ENCODE measurements at places on chromosomes 7 and 10. TPM values are rescaled to one million over a fixed set of nuclear protein-coding genes. Genes with fewer than 3 reads are reported as not detected.

Gene FOXP2
- 9.7 TPM for polyA plus RNA-seq

Gene ASB10
- polyA plus RNA-seq, result not detected

Gene ACSM6
- 0.06 TPM for polyA plus RNA-seq

Gene KIAA1217
- 54.9 TPM for polyA plus RNA-seq

Gene MKX
- polyA plus RNA-seq, result 0.40 TPM

Gene CPED1
- polyA plus RNA-seq, result 12.1 TPM

Gene NKX6-2
- 1.7 TPM for polyA plus RNA-seq

Gene MEPCE
- polyA plus RNA-seq, result 37.6 TPM

Gene CYP3A7
- 1.8 TPM for polyA plus RNA-seq

- DNase-seq, result no peak
Measured at GRCh38 chr7:27519793-27520469, 142.8 kb downstream of the HIBADH start.

GRCh38 chr10:63192826-63193225, 59.7 kb downstream of the NRBF2 start:
- DNase-seq, result no peak

DNA sequence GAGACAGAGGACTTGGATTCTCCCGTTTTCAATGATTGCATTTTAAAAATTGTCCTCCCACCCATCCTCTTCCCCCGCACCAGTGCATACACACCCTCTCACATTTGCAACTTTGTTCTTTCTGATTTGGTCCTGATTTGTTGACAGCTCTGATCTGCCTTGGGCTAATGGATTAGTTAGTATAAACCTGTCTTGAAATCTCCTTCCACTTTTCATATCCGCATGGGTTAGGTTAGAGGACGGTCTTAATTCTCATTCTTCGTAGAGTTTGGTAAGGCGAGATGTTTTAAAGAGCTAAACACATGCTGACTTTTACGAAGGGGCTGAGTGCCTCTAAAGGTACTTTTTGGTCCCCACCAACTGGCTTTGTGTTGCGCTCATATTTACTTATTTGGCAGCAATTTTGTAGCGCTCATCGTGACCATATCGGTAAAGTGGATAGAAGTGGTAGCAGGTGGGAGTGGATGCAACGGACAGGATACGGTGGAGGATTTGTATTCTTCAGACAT, 1.1 kb downstream of the AHR start:
- peak; percentile 67 for DNase-seq

DNA sequence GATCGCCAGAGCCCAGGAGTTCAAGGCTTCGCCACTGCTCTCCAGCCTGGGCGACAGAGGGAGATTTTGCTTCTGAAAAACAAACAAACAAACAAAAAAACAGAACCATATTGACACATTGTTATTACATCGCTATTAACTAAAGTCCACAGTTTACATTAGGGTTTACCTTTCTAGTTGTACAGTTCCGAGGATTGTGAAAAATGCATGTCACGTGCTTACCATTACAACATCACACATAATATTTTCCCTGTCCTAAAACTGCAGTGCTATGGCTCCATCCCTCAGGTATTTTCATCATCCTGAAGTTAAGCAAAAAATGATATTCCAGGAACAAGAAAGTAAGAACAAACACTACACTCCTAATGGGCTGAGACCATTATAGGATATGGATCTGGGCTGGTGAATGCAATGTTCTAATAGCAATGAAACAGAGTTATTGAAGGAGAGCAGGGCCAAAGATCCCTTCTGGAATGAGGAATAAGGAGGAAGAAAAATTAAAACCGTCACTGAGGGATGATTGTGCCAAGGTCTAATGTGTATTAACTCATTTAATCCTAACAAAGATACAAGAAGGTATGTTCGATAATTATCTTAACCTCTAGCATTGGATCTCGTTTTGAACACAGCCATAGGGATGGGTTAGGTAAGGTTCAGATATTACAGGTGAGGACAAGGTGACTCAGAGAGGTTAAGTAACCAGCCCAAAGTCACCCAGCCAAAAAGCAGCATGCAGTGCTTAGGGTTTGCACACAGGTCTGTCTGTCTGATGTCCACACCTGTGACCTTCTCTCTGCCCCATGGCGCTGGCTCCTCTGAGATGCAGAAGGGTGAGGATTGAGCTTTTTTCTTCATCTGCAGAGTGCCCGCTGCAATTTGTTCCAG, 14.0 kb upstream of the CUX1 start:
- no peak for DNase-seq

- no peak for DNase-seq
Measured at GRCh38 chr7:43952028-43952427, 25.8 kb downstream of the UBE2D4 start.

GRCh38 chr10:93712593-93712992, 10.2 kb upstream of the FRA10AC1 start:
- no peak for DNase-seq

- no peak for DNase-seq
Measured at GRCh38 chr10:122560279-122560804, at the start of gene DMBT1. TSS of gene DMBT1 (plus strand) at chr10:122560754. CDS start at chr10:122560771, 17 bp downstream.

GRCh38 chr10:44478040-44478439, 93.1 kb upstream of the CXCL12 start:
- no peak for DNase-seq

GRCh38 chr10:7117806-7118674, 292.8 kb downstream of the SFMBT2 start:
- no peak for DNase-seq

- no peak for DNase-seq
Measured at GRCh38 chr10:27399871-27400270, 104.2 kb upstream of the RAB18 start.

DNA sequence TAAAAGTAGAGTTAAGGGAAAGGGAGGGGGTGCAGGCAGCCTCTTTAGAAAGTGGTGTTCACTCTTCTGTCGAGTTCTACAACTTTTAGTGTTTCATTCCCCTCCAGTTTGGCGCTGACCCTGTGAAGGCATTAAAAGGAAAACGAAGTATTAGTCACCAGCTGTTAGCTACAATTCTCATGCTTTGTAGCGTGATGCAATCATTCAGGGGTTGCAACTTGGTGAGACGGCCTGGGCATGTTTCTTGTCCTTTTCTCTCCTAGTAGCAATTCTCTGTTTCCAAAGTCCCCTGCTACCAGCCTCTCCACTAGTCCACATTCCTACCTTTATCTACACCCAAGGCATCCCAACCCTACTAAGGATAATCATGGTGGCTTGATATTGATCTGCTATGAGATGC, 33.7 kb upstream of the DGKI start:
- DNase-seq, result no peak

GRCh38 chr10:102744374-102745051, 765 bp downstream of the WBP1L start:
- DNase-seq, result peak; percentile 58

DNA sequence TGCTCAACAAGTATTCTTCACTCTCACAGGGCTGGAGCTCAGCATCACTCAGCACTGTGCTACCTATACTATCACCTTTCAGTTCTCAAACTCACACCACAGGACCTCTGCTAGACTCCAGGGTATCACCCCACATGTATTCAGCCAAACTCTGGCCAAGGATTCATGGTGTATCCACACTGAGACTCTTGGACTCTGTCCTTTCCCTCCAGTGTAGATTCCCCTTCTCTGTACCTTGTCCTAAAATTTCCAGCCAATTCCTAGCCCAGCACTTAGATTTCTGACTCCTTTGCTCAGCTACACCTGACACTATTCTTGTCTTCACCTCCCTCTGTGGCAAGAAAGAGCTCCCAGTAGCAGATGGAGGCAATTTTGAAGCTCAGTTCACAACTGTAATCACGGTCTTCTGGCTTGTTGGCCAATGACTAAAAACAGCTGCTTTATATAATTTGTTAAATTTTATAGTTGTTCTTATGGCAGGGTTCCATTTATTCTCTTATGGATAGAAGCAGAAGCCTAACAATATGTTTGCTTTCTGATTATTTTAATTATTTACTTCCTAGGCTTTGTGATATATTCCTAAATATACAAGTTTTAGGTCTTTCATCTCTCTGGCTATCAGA, 258.8 kb downstream of the THSD7A start:
- DNase-seq, result no peak

DNA sequence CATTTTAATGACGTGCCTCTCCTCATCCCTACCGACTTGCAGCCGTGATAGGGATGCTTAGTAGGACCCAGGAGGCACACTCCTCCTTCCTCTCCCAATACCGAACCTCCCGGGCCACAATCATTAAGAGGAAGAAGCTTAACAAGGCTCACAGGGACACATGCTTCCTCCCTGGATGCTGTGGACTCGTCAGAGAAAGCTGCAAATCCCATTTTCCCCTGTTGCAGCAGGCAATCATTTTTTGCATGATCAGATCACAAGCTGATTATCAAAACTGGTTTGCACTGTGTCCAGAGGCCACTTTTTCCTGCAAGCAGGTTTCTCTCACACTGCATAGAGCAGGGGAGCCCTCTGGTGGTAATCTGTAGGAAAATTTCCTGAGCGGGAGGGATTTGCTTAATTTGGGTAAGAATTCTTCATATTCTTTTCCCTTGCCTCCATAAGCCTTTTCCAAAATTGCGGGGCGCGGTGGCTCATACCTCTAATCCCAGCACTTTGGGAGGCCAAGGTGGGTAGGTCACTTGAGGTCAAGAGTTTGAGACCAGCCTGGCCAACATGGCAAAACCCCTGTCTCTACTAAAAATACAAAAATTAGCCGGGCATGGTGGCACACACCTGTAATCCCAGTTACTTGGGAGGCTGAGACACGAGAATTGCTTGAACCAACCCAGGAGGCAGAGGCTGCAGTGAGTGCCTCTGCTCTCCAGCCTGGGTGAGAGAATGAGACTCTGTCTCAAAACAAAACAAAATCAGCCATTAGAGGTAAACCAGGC, 16.1 kb upstream of the LAMB4 start:
- peak; percentile 67 for DNase-seq

- DNase-seq, result no peak
Measured at GRCh38 chr10:34281661-34282582, 533.2 kb downstream of the PARD3 start.

- DNase-seq, result no peak
Measured at GRCh38 chr10:126060261-126060931, 164.0 kb downstream of the FANK1 start.

DNA sequence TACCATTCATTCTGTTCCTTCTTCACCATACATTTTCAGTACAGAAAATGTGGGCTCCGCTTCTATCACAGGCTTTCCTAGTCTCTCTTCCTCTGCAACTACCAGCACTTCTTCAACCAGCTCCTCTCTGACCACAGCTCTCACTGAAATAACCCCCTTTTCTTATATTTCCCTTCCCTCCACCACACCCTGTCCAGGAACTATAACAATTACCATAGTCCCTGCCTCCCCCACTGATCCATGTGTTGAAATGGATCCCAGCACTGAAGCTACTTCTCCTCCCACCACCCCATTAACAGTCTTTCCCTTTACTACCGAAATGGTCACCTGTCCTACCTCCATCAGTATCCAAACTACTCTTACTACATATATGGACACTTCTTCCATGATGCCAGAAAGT, 9.5 kb upstream of the MUC12 start:
- no peak for DNase-seq

- no peak for DNase-seq
Measured at GRCh38 chr10:65197935-65198334, 1676.7 kb downstream of the REEP3 start.

DNA sequence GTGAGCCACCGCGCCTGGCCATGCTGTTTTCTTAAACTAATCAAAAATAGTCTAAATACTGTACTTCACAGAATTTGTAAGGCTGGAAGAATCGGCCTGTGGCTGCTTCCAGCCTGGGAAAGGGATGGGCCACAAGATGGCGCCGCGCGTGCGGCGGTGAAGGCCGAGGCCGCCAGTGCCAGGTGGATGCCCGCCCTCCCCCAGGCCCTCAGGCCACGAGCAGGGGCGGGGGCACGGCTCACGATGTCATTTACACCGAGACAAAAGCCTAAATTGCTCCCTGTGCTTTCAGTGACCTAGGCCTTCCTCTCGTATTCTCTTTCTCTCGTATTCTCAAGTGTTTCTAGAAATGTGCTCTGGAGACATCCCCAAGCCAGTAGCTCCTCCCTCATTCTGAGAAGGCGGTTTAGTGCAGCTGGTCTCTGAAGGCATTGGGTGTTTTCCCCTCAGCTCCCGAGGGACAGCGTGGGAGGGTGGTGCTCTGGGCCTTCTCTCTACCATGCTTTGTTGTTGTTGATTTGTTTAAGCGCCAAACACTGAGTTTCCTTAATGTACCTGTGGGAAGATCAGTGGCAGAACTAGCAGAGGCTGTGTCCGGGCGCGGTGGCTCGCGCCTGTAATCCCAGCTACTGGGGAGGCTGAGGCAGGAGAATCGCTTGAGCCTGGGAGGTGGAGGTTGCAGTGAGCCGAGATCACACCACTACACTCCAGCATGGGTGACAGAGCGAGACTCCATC, 68.4 kb downstream of the CDC123 start:
- DNase-seq, result peak; percentile 71

DNA sequence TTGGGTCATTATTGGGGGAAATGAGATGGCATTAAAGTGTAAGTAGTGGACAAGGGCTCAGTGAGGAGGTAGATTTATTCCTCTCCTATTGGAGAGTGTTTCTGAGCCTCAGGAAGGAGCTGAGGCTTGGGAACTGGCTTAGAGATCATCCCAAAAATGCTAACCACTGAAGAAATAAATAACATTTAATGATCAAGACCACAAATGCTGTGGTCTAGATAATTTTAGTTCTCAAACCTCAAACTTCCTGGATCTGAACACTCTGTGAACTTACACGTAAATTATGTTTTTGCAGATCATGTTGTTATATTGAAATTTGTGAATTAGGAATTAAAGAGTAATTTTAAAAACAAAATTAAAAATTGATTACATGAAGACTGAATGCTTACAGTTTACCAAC, 27.3 kb downstream of the MDFIC start:
- DNase-seq, result no peak

- DNase-seq, result no peak
Measured at GRCh38 chr10:42929993-42930392, 146.9 kb upstream of the RET start.

DNA sequence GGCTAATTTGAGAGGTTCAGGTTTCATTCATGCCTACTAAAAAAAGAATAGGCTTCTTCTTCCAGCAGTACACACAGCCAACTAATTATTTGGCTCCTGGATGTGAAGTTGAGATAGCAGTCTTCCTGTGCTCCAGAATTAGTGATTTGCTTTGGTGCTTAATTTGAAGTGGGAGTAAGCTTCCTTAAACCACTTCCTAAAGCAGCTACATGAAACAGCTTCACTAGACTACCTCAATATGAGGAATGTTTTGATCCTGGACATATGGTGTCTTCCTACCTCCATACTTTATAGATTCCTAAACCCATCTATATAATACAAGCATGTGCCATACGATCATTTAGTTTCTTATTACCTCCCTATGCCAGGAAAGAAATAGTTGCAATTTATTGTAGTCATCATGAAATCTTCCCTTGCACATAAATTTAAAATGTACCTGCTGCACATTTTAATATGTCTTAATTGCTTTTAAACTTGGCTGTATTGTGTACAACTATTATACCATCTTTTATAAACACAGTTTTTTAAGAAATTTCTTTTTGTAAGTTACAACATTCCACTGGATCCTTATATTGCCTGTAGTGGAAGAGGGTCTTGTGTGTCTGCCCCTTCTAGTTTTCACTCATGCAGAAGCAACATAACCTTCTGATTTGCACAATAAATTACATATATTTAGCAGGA, 8.6 kb downstream of the VIM start:
- no peak for DNase-seq
